ENCODE measurements at places on chromosomes 4 and X.

- DNase-seq, result no peak
Observed at GRCh38 chrX:10197279-10198210, 40.8 kb downstream of the CLCN4 start.

GRCh38 chr4:139131209-139131870, 45.7 kb downstream of the ELF2 start:
- DNase-seq, result no peak

- DNase-seq, result no peak
Observed at GRCh38 chr4:25351777-25352416, 25.2 kb upstream of the ANAPC4 start.

DNA sequence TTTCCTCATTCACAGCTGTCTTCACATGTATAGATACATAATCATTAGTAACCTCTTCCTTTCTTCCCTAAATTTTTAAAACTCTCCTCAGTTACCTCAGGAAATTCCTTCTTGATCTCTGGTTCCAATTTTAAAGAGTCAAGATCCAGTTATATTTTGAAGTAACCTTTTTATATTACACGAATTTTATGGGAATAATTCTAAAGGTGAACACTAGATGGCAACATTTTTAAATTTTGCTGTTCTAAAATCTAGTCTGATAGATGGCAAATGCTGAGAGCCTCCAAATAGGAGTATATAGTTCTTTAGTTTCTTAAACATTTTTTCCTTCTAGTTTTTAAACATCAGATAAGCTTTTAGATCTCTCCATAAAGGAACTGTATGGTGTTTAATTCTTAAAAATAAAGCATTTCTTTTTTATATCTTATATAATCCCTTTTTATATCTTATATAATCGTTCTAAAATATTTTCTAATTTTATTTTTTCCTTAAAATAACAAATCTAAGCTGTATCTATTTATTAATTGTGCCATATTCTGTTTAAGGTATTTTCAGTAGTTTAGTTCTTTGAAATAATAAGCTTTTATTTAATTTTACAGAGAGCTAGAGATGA, 37.9 kb upstream of the PAPSS1 start:
- DNase-seq, result no peak

- no peak for DNase-seq
Observed at GRCh38 chr4:23224684-23225420, 532.1 kb downstream of the GBA3 start.

DNA sequence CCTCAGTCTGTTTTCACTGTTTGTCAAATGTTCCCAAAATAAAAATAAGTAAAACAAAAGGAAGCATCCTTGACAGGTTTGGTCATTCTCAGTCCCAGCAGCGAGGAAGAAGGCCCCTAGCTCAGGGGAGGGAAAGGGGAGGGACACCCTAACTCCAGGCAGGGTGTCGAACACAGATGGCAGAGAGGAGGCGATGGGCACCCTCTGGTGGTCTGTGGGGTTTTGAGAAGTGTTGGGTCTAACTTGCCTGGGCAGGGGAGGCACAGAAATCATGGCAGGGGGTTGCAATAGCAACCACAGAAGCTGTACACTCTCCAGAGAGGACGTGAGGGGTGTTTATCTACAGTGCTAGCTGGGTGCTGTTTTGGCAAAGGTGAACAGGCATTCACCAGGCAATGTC, 229.8 kb upstream of the SFRP2 start:
- no peak for DNase-seq

DNA sequence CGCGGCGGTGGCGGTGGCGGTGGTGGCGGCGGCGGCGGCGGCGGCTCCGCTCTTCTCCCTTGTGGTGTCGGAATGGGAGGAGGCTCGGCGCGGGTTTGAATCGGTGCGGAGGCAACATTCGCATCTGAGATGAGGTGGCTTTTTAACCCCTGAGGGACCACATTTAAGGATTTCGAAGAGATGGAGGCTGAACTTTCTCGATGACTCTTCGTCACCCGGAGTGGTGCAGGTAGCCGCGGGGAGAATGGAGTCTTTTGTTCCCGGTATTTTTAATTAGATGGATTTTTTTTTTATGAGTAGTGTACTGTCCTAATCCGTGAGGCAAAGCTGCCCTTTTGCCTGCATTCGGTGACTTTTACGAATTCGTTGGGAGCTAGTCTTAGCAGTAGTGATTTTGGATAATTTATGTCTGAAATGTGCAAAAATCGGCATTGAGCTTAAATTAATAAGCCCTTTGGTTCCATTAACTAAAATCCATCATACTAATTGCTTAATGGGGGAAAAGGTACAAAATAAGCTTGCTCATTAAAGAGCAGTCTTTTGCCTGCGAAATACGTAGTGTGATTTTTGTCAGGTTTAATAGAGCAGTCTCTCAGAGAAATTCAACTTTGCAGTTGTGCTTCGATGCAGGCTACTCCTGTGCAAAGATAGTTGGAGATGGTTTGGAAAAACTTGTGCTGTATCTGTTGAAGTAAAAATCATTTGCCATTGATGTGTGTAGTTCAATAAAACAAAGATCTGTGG, 206.2 kb downstream of the TENM3 start:
- no peak for DNase-seq

GRCh38 chr4:8160572-8160971, 2.0 kb upstream of the ABLIM2 start:
- DNase-seq, result no peak

DNA sequence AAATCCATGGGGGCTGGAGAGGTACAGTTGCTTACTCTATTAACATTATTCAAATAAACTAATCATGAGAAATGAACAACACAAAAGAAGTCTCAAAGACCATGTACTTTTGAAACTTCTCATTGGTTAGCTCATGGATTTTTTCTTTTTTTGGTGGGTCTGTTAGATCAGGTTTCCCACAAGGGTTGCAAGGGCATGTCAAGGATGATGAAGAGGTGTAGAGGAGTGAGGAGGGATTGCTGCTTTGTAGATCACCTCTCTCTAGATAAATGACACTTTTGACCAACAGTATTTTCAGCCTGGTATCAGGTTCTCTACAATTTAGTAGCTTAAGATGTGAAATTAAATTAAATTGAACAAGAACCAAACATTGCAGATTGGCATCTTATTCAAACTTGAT, 417.9 kb upstream of the AGA start:
- no peak for DNase-seq

DNA sequence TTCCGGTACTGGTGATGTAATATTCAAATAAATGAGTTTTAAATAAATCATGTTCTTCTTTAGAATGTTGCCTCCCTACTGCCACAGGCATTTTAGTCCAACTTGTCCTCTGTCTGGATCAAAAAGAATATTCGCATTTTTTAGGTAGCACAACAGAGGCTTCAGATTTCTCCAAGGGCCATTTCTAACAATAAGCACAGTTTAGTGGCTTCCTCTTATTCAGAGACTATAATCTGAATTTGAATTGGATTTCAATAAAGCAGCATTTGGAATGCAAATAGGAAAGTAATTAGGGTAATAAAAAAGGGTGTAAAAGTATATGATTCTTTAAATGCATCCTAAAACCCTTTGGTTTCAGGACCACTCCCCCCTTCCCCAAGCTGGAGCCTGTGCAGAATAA, 167.9 kb upstream of the GLRA2 start:
- DNase-seq, result no peak

- DNase-seq, result no peak
Observed at GRCh38 chr4:83124111-83124780, 9.7 kb upstream of the PLAC8 start.

- DNase-seq, result no peak
Observed at GRCh38 chrX:134026565-134027311, 41.3 kb upstream of the GPC3 start.

DNA sequence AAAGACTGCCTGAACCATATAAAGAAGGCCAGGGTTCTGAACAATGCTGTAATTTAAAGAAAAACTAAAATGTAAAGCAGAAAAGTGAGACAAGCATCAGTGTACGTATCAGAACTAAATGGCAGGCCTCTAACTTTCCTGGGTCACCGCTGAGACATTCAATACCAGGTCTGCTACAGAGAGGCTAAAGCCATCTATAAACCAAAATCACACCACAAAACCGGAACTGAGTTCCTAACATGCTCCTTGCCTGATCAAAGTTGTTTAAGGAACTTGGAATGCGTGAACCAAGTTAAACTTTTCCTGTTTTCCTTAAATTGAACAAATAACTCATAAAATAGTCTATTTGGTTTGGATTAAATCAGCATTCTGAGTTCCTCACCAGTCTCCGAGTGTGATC, 55.3 kb upstream of the TECRL start:
- no peak for DNase-seq

DNA sequence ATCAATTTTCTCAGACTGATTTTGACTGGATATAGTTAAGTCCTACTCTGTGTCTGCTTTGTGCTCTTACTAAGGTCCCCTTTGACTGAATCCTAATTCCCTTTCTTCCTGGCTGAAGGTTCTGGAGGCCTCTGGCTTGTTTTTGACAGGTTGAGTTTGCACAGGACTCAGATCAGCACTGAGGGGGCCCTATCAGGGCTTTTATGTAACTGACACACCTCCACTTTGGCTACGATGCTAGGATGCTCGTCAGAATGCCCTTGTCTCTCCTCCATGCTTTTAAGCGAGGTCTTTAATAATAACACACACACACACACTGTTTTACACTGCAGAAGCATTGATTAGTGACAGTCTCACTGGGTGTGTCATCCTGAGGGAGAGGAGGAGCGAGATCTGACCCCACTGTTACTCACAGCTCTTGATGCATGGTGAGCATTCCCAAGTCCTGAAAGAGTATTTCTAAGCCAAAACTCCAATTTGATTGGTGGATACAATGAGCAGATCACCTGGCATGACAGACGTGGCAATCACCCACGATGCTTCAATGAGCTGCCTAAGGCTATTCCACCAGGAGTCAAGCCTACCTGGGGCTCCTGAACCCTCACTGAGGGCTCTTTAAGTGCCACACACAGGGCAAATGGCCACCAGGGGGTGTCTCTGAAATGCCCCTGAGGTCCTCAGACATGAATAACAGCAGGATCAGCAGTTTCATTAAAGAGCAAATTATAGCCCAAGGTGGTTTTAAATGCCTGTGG, 130.4 kb upstream of the CPEB2 start:
- peak; percentile 3 for DNase-seq

- no peak for DNase-seq
Observed at GRCh38 chrX:130909469-130910136, 6.6 kb upstream of the ENOX2 start.

- no peak for DNase-seq
Observed at GRCh38 chr4:119536572-119537528, 91.8 kb downstream of the PDE5A start.

GRCh38 chrX:153608376-153608775, 9.4 kb upstream of the CCNQ start:
- DNase-seq, result no peak

DNA sequence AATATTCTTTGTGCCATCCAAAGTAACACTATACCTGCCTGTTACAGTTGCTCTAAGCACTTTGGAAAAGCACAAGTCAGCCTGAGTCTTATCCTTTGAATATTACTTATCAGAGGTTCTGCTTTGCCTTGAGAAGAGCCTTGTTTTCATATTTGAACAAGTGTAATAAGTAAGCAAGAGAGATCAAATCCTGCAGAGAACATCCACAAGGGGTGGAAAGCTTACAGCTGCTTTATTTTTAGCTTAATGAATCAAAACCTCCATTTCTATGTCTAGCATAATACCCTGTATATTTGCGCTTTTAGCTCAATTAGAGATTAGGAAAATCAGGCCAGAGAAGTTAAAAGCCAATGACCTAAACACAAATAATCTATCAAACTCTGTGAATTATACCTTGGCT, 139.8 kb downstream of the CDS1 start:
- DNase-seq, result no peak

- no peak for DNase-seq
Observed at GRCh38 chr4:70392057-70392776, 5.5 kb upstream of the OPRPN start.

GRCh38 chr4:111921714-111922113, 223.5 kb upstream of the FAM241A start:
- no peak for DNase-seq

DNA sequence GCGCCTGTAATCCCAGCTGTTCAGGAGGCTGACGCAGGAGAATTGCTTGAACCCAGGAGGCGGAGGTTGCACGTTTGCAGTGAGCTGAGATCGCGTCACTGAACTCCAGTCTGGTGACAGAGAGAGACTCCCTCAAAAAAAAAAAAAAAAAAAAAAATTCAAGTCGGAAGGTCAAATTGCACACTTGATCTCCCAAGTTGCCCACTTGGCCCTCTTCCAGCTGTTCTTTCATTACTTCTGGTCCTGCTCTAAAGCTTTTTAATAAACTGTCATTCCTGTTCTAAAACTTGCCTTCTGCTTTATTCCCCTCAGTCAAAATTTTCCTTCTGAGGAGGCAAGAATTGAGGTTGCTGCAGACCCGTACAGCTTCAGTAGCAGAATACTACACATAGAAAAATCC, 2358.0 kb downstream of the ARAP2 start:
- DNase-seq, result no peak

GRCh38 chrX:53316111-53316859, 34.9 kb upstream of the IQSEC2 start:
- DNase-seq, result no peak

DNA sequence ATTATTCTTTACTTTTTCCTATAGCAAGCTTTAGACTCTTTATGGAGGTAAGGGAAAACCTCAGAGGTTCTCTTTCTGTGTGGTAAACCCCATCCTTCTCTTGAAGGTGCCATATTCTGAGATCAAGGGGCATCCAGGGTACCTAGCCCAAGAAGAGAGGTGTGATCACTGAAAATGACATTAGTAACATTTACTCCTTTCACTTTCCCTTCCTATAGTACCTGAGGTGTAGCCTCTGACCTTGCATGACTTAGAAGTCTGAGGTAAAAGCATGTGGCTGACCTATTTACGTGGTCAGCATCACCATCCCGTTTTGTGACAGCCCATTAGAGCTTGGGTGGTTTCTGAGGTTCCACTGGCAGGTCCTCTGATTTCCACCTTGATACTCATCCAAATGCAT, 25.7 kb downstream of the SGMS2 start:
- DNase-seq, result no peak

- no peak for DNase-seq
Observed at GRCh38 chrX:13939741-13940597, 89.7 kb downstream of the GEMIN8 start.

DNA sequence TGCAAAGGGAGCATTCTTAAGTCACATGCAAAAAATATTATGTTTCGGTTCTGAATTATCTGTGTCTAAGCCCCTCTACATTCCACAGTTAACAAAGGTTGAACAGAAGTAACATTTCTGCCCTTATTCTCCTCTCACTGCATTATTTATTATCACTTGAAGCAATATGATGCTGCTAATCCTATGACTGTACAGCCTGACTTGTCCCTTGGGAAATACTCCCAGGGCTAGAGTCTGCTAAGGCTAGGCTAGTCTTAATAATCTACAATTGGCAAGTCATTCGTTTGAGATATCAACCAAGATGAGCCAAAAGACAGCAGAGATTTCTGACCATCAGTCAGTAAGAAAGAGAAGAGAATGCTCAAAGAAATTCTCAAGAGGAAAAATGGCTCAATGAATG, 226.9 kb upstream of the HCCS start:
- DNase-seq, result no peak

- no peak for DNase-seq
Observed at GRCh38 chr4:15712214-15712613, 9.3 kb downstream of the BST1 start.

- no peak for DNase-seq
Observed at GRCh38 chrX:45266456-45266855, 65.8 kb upstream of the DIPK2B start.

- DNase-seq, result no peak
Observed at GRCh38 chr4:152815078-152815477, 35.3 kb downstream of the ARFIP1 start.
